Activated naive CD4-positive, alpha-beta T cell (primary cell): ENCODE measurements at places on chromosomes 3 and 15.

DNA sequence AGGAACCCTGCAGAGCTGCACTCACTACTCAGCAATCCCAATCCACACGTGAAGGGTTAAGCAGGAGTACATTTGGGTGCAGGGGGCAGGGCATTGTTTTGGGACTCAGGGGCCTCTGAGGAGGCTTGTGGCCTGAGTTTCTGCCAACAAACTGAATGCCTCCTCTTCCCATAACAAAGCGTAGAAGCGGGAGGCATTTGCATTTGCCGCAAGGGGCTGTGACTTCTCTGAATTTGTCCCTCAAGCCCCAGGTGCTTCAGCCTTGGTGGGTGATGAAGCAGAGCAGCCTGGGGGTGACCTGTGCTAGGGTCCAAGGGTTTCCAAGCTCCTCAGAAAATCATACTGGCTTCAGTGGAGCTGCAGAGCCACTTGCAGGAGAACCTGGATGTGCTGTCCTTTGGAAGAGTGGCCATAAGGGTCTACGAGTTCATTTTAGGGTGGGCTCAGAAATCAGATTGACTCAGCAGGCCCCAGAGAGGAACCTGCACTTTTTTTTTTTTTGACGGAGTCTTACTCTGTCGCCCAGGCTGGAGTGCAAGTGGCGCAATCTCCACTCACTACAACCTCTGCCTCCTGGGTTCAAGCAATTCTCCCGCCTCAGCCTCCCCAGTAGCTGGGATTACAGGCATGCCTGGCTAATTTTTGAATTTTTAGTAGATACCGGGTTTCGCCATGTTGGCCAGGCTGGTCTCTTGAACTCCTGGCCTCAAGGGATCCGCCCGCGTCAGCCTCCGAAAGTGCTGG lies 1.4 kb upstream of the RPSA start:
- DNase-seq = no peak

- DNase-seq = no peak
Measured at GRCh38 chr3:127779747-127780146, 42.6 kb downstream of the MGLL start.

DNA sequence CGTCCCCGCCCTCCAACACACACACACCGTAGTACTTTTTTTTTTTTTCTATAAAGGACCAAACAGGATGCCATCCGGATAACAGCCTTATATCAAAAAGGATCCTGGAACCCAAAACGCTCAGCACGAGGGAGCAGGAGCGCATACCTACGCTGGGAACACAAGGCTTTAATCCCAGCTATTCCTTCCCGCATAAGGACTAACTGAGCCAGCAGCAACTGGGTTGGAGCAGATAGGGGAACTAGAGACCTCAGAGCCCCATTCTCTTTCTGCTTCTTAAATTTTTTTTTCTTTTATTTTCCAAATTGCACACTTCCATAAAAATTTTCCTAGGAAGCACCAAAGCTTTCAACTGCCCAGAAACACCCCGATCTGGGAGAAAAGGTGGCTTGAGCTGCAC lies 1.3 kb downstream of the TRANK1 start:
- no peak for DNase-seq

- no peak for DNase-seq
Measured at GRCh38 chr3:156071031-156071430, 49.3 kb upstream of the KCNAB1 start.

- no peak for DNase-seq
Measured at GRCh38 chr15:50190723-50191122, 8.7 kb downstream of the SLC27A2 start.

DNA sequence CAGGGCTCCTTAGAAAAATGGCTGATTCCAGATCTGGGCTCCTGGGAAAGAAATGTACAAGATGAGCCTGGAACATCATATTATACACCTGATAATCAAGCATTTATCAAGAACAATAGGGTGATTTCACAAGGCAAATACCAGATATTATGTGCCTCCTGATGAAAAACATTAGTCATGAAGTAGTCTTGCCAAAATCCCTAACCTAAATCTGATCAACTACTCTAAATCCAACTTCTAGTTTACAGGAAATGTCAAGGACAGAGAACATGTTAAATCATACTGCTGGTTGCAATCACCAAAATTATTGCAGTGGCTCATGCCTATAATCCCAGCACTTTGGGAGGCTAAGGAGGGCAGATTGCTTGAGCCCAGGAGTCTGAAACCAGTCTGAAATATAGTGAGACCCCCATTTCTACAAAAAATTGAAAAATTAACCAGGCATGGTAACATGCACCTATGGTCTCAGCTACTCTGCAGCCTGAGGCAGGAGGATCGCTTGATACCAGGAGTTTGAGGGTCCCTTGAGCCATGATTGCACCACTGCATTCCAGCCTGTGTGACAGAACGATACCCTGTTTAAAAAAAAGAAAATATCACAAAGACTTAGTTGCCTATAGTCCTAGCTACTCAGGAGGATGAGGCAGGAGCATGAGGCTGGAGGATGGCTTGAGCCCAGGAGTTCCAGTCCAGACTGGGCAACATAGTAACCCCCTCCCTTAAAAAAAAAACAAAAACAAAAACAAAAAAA lies 34.9 kb upstream of the ATP13A3 start:
- DNase-seq = no peak

GRCh38 chr3:137349557-137350348 lies 392.0 kb downstream of the IL20RB start:
- DNase-seq = no peak

DNA sequence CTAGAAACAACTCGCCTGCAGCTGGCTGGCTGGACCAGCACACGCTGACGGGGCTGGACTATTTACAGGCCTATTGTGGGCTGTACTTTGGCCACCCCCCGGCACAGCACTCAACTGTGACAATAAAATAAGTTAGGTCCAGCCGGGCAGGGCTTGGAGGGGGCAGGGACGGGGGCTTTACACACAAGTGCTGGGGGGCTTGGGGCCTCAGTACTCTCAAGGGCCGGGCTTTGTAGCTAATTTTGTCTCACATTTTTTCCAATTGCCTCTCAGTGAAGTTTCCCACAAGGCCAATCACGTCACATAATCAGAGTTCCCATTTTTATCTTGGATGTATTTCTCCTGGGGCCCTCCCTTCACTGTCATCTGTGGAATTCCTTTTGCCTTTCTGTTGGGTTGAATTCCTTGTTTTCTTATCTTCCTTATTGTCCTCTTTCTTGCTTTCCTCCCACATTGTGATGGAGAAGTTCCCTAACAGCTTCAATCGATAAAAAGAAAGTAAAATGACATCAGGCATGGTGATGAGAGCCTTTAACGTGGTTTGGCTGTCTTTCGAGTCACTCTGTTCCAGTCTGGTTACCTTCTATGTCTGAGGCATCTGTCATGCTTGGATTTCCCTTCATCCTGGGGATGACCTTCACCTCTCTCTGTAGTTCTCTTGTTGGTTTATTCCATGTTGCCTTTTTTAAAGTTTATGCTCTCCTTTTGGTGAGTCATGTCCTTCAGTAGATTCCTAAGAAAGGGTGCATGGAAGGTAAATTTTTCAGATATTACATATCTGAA lies 44.1 kb upstream of the CMTM7 start:
- no peak for DNase-seq

GRCh38 chr3:168248383-168249204 lies 152.9 kb upstream of the GOLIM4 start:
- no peak for DNase-seq

- DNase-seq = no peak
Measured at GRCh38 chr3:168973206-168973605, 690.3 kb downstream of the MECOM start.

- peak; percentile 69 for DNase-seq
Measured at GRCh38 chr15:75727851-75728715, 15.4 kb upstream of the CSPG4 start.

- DNase-seq = no peak
Measured at GRCh38 chr15:75929799-75930565, 26.3 kb downstream of the FBXO22 start.
